ENCODE measurements at places on chromosomes 2 and 18.

DNA sequence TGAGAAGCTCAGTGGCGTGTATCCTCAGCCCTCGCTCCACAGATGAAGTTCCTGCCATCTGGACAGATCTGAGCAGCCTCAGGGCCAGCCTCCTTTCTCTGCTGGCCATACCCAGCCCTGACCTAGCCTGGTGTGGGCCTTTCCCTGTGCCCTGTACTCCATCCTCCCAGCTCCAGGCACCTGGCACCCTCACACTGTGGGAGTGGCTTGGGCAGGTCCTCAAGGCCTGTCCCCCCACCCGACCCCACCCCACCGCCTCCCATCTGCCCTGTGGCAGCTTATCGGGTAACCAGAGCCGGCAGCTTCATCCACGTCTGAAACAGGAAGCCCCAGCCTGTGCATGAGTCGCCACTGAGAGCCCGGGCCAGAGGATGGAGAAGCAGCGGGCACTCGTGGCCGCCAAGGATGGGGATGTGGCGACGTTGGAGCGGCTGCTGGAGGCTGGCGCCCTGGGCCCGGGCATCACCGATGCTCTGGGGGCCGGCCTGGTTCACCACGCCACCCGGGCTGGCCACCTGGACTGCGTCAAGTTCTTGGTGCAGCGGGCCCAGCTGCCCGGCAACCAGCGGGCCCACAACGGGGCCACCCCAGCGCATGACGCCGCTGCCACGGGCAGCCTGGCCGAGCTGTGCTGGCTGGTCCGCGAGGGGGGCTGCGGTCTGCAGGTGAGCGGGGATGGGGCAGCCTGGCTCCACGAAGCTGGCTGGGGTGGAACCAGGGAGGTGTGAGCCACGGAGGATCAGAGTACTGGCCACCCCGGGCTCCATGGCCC, at the start of gene ESPNL:
Gene ESPNL, plus strand, starts transcription at position 292 of the 772 bp plus-strand sequence. Its CDS starts 80 bp downstream, at position 372.
- no peak for DNase-seq

GRCh38 chr2:102181376-102181775, 5.4 kb upstream of the IL1RL2 start:
- DNase-seq = no peak

DNA sequence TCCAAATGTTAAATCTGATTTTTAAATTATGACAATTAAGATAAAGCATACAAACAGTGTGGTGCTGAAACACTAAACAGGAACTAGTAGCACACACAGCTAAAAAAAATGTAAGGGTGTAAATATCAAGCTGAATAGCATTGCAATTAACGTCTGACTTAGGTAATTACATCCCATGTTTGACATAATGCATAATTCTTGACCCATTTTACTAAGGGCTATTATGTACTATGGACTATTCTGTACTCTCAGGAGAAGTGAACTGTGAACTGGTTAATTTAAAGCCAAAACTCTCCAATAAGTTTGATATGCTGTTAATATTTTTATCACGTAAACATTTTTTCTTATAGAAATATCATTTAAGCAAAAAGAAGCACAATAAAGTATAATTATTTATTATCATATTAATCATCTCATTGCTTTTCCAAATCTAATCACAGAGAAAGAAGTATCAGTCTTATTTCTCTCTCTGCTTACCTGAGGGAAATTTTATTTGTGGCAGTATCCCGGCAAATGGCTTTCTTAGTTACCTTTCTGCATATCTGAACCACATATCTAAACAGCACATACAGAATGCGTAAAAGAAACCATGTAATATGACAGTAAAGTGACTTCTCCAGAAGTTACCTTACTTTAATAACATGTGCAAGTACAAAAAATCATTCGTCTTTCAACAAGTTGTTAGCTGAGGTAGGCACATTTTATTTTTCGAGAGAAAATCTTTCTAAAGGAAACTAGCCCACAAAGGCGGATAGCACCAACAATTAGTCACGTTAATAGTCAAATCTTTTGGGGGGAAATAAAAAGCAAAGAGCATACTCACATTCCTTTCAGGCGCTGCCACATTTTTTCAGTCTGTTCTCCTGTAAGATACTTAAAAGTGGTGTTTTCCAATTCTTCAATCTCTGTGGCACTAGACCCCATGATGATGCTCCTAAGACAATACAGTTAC, 94.9 kb upstream of the PDE1A start:
- DNase-seq = peak; percentile 61

GRCh38 chr2:223641082-223641481, 38.9 kb upstream of the SCG2 start:
- no peak for DNase-seq

DNA sequence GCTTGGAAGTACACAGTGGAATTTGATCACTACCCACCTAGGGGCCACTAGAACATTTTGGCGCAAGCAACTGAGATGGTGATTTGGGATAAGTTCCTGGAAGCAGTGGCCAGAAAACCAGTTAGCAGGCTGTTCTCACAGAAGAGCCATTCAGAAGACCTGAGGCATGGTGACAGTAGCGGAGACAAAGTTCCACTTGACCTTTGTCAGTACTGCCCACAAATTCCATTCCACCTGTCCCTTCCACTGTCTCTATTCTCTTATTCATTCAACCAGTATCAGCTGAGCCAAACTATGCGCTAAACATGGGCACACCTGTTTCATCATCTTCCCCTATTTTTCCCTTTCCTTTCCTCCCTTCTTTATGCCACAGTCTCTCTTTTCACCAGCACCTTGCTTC, 59.2 kb upstream of the PPP1CB start:
- DNase-seq = no peak

DNA sequence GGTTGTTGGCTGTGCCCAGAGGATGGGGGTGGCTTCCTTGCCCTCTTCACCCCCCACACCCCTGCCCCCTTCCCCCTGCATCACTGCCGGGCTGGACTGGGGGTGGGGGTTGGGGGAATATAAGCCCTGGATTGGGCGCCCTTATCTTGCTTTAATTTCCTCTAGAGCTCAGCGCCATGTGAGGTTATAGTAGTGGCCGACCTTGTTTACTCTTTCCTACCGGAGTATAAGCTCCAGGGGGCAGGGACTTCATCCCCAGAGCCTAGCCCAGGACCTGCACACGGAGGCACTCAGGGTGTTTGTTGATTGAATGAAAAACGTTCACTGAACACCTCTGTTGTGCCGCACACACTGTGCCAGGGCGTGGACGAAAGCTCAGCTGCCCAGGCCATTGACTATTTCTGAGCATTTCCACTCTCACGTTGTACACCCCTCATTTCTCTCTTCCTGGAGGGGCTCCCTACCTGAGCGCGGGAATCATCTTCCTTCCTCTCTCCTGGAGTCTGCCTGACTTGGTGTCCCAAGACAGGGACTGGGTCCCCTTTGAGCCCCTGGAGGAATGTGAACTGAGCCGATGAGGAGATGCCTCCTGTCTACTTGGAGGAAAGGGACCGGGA, 9.3 kb upstream of the SPATA3 start:
- no peak for DNase-seq

DNA sequence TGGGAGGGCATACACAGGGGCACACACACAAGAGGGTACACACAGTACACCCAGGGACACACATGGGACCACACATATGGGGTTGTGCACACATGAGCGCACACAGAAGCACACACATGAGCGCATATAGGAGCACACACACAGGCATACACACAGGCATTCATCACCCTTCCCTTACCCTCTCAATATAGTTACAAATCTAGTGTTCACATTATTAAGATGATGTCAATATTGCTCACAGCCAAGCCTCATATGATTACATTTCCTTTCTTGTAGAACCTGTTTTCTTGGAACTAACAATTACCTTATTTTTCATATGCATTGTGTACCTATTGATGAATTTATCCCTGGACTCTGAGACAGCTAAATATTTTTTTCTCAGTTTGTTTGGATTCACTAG, 156.7 kb downstream of the FHOD3 start:
- DNase-seq = no peak

DNA sequence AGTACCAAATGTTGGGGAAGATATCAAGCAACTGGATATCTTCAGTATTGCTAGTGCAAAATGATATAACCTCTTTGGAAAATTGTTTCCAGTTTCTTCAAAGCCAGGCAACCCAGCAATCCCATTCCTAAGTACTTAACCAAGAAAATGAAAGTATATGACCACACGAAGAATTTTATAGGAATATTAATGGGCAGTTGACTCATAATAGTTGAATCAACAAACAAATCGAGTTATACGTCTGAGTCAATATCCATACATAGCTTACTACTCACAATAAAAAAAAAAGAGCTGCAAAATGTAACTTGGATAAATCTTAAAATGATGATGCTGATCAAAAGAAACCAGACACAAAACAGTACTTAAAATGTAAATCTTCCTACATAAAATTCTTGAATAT, 810.4 kb downstream of the METTL4 start:
- DNase-seq = no peak

DNA sequence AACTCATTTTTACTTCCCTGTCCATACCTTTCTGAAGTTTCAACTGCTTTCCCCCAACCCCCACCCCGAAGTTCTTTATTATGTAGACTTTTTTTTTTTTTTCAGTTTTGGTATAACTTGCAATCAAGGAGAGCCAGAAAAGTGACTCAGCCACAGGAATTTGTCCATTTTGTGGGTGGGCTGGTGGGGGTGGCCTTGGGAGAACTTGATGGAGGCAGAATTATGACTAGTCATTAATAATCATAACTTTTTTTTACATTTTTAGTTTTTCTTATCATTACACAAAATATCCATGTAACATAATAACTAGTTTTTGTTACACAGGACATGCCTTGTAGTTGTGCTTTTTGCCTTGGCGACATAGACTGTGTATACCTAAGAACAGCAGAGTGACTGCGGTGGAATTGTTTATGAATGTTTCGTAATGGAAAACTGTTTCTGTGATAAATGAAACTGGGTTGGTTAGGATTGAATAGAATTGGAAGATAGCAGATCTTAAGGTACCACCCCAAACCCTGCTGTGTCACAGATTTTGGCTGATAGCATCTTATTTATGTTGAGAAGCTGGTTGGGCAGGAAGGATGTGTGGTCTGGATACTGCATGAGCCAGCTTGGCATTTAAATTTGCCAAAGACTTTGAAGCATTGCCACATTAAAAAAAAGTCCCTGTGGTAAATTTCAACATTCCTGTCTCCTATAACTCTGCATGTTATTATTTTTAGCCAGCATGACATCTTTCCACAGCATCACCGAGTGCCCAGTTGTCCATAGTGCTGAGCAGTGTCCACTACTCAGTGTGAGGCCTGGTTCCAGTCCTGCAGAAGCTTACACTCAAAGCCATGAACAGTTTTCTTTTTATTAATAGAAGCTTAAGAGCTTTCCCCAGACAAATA, 30.7 kb downstream of the LYPD6B start:
- DNase-seq = peak; percentile 94

DNA sequence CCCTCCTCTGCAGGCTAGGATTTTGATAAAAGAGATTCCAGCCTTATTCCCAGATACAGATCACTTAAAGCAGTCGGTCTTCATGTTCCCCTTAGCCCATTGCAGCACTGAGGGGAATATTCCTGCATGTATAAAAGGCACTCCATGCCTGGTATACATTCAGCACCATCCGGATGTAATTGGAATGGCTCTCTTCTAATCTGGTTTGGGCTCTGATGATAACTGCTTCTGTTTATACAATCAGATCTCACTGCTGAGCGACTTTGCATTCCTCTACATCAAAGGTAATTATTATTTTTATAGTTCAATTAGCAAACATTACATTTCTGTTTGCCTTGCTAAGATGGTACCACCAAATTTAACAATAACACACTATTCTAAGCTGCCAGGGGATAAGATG, 746.9 kb upstream of the CELF4 start:
- DNase-seq = no peak

DNA sequence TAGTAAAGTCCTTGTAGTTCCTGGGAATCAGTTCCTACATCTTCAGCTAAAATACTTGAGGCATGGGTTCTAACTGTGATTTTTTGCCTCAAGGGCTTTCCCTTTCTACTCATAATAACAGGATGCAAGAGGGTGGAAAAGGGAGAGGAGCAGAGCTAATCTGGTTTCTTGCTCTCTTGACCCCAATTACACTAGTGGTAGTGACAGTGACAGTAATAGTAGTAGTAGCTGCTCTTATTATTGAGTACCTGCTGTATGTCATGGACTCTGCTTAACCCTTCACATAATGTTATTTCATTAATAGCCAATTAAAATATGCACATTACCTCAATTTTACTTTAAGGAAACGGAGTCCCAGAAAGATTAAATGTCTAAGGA, 214.8 kb upstream of the HNRNPA3 start:
- DNase-seq = no peak
